ENCODE measurements at places on chromosomes 7 and 10.

DNA sequence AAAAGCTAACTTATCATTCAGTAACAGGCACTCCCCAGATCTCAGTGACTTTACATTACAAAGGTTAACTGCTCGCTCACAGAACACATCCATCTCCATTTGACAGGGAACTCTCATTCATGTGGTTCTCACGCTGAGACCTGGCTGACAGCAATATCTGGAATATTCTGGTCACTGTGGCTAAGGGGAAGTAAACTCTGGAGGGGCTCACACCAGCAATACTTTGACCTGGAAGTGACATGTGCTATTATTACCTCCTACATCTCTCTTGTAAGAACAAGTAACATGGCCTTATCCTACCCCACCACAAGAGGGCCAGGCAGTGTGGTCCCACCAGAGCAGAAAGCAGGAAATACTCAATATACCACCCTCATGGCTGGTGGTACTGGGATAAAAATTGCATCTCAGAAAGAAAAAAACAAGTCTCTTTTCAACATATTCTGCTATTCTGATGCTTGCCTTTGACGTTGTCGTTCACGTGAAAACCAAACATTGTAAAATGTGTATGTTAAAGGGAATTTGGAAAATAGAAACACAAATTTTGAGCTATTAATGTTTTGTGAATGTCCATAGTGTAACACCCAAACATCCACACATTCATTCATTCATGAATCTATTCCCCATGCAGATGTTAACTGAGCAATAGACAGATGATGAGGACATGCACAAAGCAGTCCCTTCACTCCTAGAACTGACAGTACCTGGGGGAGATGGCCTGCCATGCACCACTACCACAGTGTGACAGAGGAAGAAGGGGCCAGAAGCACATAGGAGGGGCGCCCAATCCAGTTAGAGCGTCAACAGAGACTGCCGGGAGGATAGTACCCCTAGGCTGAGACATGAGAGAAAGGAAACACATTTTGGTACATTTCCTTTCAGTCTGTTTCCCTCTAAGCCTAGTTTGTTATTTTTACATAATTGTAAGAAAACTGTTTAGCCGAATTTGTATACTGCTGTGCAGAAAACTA lies 166.0 kb upstream of the SP4 start:
- DNase-seq, result peak; percentile 73

- no peak for DNase-seq
These were observed 553 bp upstream of the ADD3 start for GRCh38 chr10:110007161-110007700.

DNA sequence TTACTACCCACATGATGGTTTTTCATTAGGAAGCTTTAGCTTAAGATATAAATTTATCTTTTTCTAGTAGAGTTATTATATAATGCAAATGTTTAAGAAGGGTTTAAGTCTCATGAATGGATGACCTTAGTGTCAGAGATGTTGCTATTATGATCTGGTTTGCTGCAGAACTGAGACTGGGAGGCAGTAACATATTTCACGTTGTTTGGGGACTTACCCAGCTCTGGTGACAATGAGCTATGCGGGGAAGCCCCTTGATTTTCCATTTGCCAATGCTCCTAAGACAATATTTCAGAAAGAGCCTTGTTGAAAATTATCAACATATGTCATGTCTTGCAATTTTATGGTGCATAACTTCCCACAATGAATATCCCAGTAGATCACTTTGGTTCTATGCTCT lies 754.6 kb downstream of the REEP3 start:
- DNase-seq, result no peak

GRCh38 chr7:13948019-13948801 lies 41.3 kb downstream of the ETV1 start:
- no peak for DNase-seq

DNA sequence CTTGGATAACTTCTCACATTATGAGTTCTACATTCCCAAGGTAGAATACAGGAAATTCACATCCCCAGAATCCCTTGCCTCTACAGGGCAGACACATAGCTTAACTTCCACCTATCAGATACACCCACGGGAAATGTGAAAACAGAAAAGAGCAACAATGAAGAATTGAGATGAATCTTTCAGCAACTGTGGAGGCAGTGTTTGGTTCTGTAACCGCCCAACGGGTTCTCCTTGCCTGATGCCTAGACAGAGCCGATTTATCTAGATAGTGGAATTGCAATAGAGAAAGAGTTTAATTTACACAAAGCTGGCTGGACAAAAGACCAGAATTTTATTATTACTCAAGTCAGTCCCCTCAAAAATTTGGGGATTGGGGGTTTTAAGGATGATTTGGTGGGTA lies 138.8 kb downstream of the MTPAP start:
- no peak for DNase-seq

- peak; percentile 74 for DNase-seq
These were observed 149.9 kb downstream of the CPED1 start for GRCh38 chr7:121138262-121138933.

DNA sequence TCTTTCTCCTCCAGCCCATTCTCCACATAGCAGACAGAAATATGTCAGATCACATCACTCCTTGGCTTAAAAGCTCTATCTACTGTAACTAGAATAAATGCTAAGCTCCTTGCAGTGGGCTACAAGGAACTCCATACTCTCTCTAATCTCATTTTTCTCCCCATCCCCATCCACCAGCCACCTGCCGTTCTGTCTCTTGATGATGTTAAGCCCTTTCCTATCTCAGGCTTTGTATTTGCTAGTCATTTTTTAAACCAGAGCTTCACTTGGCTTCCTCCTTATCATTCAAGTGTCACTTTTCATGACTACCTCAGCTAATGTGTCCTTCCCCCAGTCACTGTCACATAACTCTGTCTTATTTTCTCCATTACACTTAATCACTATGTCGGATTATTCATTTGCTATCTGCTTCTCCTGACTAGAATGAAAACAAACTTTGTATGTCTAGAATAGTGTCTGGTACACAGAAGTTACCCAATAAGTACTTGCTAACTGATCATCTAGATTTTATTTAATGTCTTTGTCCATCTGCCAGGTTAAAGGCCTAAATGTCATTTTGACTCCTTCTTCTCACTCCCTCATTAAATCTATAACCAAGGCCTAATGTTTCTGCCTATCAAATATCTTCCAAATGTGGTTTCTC lies 87.2 kb upstream of the RPA3 start:
- peak; percentile 25 for DNase-seq

DNA sequence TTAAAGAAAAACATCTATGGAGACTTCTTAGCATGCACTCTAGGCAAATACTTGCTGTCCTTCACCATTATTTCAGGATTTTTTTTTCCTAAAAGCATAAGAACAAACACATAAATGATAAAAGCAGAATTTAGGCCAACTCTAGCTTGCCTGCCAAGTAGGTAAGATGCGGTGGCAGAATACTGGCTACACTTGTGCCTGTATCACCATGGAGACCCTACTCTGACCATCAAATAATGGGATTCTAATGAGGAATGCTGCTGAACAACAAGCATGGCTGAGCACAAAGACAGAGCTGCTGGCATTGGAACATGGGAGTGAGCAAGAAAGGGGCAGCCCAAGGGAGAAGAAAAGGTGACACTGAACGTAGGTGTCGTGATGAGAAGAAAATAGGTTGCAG lies 18.5 kb upstream of the TAS2R40 start:
- no peak for DNase-seq

DNA sequence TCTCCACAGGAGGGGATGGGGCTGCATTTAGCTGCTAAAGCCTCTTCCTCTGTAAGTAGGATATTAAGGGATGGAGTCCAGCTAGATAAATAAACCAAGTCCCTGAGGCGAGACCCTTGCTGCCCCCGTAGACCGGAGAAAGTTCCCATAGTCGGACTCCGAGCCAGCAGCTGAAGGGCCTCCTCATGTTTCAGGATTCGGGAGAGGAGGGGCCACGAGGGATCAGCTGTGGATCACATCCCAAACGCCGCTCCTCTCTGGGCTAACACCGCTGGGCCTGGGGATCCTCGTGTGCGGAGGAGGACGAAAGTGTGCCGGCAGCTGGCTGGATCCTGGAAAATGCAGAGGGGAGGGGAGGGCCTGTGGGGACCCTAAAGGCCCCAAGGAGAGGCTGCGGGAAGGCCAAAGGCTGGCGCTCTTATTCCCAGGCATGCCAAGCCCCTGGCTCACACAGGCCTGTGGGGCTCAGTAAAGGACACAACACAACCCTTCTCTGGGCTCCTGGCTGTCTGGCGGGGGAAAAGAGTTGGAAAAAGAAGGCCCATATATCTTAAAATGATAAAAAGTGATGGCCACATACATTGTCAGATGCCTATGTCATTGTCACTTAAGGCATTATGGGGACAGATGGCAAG lies 82.5 kb upstream of the TMEM72 start:
- DNase-seq, result no peak

- DNase-seq, result no peak
These were observed 56.7 kb downstream of the SNX10 start for GRCh38 chr7:26348234-26348851.
